ENCODE measurements at places on chromosomes 16 and 17.

GRCh38 chr17:79008666-79009387, 737 bp downstream of the CANT1 start:
- H3K4me1 ChIP-seq = peaks cover 14% of the 10 kb centered on the region
- peak overlapping the region; percentile 76 for H3K4me3 ChIP-seq
- no peaks in the 10 kb centered on the region for H3K27me3 ChIP-seq
- no peaks in the 10 kb centered on the region for H3K36me3 ChIP-seq
- no peak overlapping the region for H3K27ac ChIP-seq

GRCh38 chr16:88782454-88783390, 2.3 kb downstream of the PIEZO1 start:
- no peak overlapping the region for H3K4me3 ChIP-seq
- no peak for DNase-seq
- H3K27ac ChIP-seq = peak overlapping the region; percentile 67
- H3K27me3 ChIP-seq = no peaks in the 10 kb centered on the region
- H3K36me3 ChIP-seq = no peaks in the 10 kb centered on the region

GRCh38 chr17:57574040-57574513, 171.0 kb downstream of the CCDC182 start:
- no peaks in the 10 kb centered on the region for H3K36me3 ChIP-seq

DNA sequence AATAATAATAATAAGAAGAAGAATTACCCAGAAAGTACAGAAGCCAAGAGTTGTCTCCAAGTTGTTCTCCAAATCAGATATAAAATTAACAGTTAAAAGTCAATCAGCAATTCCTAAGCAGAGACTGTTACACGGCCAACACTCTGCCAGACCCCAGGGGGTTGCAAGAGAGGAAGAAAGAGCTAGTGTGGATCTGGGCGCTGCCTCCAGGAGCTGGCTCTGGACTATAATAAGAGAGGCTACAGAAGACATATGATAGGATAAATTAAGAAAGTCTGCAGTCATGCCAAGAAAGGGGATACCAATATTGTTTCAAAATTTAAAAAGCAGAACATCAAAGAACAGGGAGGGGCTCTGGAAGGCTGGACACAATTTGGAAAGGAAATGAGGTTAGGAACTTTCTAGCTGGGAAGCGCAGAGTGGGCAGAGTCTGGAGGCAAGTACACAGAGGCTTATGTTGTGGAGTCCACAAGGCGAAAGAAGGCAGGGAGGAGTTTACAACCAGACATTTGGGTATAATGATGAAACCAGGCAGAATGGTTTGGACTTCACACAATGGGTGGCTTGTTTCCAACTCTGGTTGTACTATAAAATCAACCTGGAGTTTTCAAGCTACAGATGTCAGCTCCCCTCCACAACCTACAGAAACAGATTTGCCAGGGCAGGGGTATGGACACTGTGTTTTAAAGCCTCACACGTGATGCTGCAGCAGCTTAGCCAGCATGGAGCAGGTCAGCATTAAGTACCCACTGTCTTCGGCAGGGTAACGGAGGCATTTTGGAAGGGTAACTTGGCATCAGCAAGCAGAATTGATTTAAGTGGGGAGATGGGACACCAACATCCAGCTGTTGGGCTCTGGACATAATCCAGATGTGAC, 49.4 kb downstream of the SLC39A11 start:
- no peaks in the 10 kb centered on the region for H3K36me3 ChIP-seq
- DNase-seq = no peak
- no peak overlapping the region for H3K4me3 ChIP-seq

DNA sequence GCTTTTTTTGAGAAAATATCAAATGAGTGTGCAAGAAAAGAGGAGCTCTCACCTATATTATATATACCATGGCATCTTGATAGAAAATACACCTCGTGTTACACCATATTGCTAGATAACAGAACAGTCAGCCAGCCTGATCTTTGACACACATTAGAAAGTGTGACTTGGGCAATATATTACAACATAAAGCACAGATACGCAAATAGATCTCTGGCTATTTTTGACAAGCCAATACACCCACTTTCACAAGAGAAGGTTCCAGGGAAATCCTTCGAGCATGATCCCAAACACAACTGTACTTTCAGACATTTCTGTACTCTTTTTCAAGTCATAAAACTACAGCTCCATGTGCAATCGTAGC, 9.4 kb downstream of the GGA2 start:
- H3K36me3 ChIP-seq = no peaks in the 10 kb centered on the region
- no peak for DNase-seq
- H3K27ac ChIP-seq = peak overlapping the region; percentile 68
- H3K27me3 ChIP-seq = no peaks in the 10 kb centered on the region

DNA sequence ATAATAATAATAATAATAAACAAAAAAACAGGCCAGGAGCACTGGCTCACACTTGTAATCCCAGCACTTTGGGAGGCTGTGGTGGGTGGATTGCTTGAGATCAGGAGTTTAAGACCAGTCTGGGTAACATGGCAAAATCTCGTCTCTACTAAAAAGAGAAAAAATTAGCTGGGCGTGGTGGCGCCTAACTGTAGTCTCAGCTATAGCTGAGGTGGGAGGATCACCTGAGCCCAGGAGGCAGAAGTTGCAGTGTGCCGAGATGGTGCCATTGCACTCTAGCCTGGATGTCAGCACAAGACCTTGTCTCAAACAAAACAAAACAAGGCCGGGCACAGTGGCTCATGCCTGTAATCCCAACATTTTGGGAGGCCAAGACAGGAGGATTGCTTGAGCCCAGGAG, 18.7 kb upstream of the ATP6V0C start:
- no peaks in the 10 kb centered on the region for H3K36me3 ChIP-seq
- no peaks in the 10 kb centered on the region for H3K4me1 ChIP-seq
- H3K27me3 ChIP-seq = no peaks in the 10 kb centered on the region
- H3K4me3 ChIP-seq = no peak overlapping the region

DNA sequence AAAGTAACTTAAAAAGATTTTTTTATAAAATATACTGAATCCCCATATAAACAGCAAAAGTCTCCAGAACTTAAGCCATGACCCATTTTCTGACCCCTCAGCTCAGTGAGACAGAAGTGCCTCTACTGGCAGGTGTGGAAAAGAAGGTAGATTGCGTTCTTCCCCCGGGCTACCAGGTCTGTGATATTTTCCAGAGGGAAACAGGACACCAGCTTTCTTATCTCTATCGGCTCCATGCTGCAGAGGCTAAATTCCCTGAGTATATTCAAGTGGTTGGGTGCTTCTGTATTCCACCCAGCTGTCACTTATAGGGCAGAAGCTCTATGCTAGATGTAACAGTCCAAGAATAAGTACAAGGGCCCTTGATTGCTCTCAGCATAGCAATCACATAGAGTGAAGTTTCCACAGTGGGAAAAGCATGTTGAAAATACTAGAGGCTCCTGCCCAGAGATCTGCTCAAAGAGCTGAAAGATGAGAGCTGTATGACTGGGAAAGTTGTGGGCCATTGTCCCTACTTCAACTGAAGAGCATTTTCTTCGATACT, 687.3 kb downstream of the CDH11 start:
- H3K27ac ChIP-seq = no peak overlapping the region
- DNase-seq = no peak
- no peaks in the 10 kb centered on the region for H3K4me1 ChIP-seq
- no peaks in the 10 kb centered on the region for H3K27me3 ChIP-seq
- H3K36me3 ChIP-seq = no peaks in the 10 kb centered on the region
- H3K4me3 ChIP-seq = no peak overlapping the region

GRCh38 chr16:77540646-77541045, 105.8 kb upstream of the ADAMTS18 start:
- H3K4me1 ChIP-seq = peaks cover 6% of the 10 kb centered on the region
- no peak overlapping the region for H3K4me3 ChIP-seq
- H3K36me3 ChIP-seq = no peaks in the 10 kb centered on the region
- H3K27me3 ChIP-seq = no peaks in the 10 kb centered on the region
- DNase-seq = no peak
- H3K27ac ChIP-seq = no peak overlapping the region

GRCh38 chr16:75495076-75495674, at the start of gene CHST6:
CHST6 (minus strand) TSS chr16:75495441; CDS start chr16:75479828, 15,613 bp downstream.
- peaks cover 2% of the 10 kb centered on the region for H3K4me1 ChIP-seq
- H3K36me3 ChIP-seq = no peaks in the 10 kb centered on the region
- H3K27ac ChIP-seq = no peak within 1 kb of the TSS
- peak within 1 kb of the TSS; percentile 22 for H3K4me3 ChIP-seq
- no peaks in the 10 kb centered on the region for H3K27me3 ChIP-seq

GRCh38 chr17:9424071-9424640, 151.5 kb downstream of the STX8 start:
- no peak overlapping the region for H3K27ac ChIP-seq
- no peak for DNase-seq
- no peaks in the 10 kb centered on the region for H3K36me3 ChIP-seq
- no peak overlapping the region for H3K4me3 ChIP-seq
- no peaks in the 10 kb centered on the region for H3K27me3 ChIP-seq
- H3K4me1 ChIP-seq = no peaks in the 10 kb centered on the region

GRCh38 chr17:59506894-59507726, 58.3 kb upstream of the DHX40 start:
- no peaks in the 10 kb centered on the region for H3K4me1 ChIP-seq
- no peak overlapping the region for H3K4me3 ChIP-seq
- no peak for DNase-seq

DNA sequence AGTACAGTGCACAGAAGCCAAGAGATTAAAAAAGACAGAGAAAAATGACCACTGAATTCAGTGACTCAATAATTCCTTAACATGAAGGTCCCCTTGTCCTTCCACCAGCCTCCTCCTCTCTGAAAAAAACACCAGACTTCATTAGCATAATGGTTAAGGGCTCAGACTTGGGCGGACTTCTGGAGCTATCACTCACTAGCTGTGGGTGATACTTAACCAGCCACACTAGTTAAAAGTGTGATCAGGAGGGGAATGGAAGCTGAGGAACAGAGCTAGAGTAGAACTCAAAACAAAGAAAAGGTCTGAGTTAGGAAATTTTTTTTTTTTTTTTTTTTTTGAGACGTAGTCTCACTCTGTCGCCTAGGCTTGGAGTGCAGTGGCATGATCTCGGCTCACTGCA, 23.2 kb downstream of the ZNF652 start:
- H3K36me3 ChIP-seq = no peaks in the 10 kb centered on the region
- no peak overlapping the region for H3K4me3 ChIP-seq
- DNase-seq = no peak
- H3K27ac ChIP-seq = no peak overlapping the region

DNA sequence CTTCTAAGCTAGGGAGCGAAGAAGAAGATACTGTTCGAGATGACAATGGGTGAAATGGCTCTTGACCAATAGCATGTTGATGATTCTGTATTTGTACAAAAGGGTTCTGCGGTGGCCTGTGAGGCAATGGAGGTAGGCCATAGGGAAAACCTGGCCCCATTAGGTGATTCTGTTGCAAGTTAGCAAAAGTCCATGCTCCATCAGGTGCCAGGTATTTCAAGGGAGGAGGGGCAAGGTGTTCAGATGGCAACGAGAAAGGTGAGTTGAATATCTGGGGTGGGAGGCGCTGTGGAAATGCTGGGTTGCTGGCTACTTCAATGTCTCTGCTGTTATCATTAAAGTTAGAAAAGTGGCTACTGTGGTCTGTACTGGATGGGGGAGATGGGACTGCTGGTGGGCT, 62.8 kb downstream of the CACNG1 start:
- H3K36me3 ChIP-seq = no peaks in the 10 kb centered on the region
- H3K4me3 ChIP-seq = no peak overlapping the region
- H3K4me1 ChIP-seq = peaks cover 5% of the 10 kb centered on the region
- no peak for DNase-seq
- H3K27ac ChIP-seq = no peak overlapping the region

DNA sequence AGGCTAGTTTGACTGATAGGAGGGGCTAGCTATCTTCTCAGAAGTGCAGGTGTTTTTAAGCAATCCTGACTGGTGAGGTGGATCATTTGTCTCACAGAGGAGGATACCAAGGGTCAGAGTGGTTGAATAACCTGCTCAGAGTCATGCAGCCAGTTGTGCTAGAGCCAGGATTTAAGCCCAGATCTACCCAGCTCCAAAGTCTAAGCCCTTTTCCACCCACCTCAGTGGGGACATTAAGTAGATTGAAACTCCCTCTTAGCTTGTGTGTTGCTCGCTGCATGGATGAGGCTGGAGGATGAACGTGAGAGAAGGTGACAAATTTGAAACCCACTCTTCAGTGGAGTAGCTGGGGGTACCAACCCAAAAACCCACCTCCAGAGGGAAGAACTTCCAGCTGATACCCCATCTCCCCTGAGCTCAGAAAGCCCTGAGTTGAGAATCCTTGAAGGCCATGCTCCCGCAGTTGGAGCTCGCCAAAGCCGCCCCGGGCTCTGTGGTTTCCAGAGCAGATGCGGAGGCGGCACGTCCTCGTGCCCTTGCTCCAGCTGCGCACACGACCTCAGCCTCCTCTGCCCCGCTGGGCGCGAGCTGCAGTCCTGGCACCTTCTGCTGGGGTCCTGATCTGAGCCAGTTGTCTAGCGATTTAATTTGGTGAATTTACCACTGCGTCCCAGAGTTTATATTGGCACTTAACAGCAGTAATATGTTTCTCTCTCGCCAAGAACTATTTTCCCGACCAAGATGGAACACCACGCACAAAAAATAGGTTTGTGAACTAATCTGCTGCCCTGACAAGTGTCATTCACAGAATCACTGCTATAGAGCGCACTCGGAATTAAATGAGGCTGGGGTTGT, 159.5 kb downstream of the CCDC182 start:
- H3K4me3 ChIP-seq = no peak overlapping the region
- no peaks in the 10 kb centered on the region for H3K36me3 ChIP-seq
- peaks cover 5% of the 10 kb centered on the region for H3K4me1 ChIP-seq

Data from ovary (tissue), 10 donors.